ENCODE measurements at places on chromosomes 1 and 21.

DNA sequence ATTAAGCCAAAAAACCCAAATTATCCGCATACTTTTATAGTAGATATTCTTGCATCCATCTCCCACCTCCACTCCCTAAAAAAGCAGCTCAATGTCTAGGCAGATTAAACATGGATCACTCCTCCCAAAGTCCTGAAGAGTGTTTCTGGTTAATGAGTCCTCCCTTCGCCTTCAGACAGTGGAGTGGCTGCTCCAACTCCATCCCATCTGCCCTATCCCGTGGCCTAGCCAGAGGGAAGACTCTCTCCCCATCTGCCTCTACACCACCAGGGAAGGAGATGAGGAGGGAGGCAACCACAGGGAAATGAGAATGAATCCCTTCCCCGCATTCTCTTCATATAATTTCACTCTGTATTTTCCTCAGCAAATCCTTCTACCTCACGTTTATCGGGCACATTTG lies 103.8 kb downstream of the SLC45A1 start:
- no peak for DNase-seq

GRCh38 chr1:204451352-204452124 lies 39.9 kb upstream of the PPP1R15B start:
- no peak for DNase-seq

DNA sequence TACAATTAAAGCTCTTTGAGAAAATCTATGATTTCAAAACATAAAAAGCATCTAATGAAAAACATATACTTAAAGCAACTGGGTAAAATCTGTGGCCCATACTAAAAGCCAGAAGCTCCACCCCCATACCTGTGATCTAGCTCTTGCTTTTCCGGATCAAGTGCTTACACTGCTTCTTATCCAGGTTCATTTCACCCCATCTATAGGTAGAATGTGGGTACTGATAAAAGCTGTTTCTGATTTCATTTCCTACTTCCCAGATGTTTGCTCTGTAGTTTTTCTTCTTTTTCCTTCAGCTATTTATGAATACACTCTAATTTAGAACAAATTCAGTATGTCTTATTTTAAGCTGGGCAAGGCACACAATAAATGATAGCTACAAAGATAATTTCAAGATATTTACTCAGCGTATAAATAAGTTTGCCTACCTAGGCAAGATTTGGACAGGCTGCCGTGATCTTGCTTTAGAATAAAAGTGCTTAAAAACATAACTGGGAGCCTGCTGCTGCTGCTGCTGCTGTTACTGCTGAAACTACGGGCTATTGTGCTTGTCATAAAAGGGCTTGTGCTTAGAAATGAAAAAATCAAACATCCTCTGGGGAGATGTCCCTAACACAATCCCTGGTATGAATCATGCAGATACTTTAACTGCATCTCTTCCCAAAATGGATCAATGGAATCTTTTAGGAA lies 2.1 kb downstream of the SIPA1L2 start:
- no peak for DNase-seq

- DNase-seq: no peak
These were observed 157.5 kb upstream of the C1orf174 start for GRCh38 chr1:4057603-4058002.

GRCh38 chr1:161482610-161483009 lies 22.6 kb upstream of the FCGR2A start:
- no peak for DNase-seq

GRCh38 chr21:44957901-44958451 lies 18.1 kb downstream of the SLX9 start:
- no peak for DNase-seq

DNA sequence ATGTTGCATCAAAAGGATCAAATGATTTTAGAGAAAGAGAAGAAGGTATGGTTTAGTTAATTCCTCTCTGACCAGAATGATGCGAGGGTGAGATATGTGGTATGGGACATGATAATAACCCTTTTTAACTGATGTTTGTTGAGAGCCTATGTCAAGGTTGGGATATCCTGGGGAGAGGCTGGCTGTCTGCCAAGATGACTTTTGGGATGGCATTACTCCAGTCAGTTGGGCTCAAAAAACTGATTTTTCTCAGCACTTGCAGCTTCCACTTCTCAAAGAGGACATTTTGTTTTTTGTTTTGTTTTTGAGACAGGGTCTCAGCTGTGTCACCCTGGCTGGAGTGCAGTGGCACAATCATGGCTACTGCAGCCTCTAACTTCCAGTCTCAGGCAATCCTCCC lies 17.7 kb upstream of the STX12 start:
- no peak for DNase-seq

DNA sequence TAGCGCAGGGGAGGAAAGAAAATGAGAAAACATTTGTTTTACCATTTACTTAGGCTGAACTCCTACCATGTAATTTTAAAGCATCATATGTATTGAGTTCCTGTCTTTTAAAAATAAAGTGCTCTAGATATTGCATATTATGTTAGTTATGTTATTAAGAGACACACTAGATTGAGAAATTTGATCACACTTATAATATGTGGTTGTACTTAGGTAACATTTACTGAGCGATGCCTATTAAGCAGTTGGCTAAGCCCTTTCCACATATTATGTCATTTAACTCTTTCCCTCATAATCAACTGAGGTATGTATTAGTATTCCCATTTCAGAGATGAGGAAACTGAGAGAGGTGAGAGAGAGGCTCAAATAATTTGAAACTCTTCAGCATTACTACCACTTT lies 4.5 kb upstream of the LRRC8D start:
- DNase-seq: no peak

DNA sequence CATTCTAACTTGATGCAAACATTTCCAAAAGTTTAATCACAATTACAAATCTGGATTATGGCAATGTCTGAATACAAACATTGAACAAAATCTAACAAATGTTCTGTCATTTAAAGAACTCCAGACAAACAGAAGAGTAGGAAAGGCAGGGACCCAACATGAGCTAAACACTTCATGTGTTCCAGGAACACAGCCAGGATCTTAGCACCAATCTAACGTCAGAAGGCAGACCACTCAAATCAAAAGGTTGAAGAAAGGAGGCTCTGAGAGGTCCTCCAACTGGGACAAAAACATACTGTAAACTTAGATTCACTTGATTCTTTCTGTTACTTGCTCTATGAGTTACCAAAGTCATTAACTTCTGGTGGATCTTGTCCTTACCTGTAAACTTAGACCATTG lies 374.0 kb downstream of the NEGR1 start:
- no peak for DNase-seq

- no peak for DNase-seq
These were observed 26.7 kb upstream of the A3GALT2 start for GRCh38 chr1:33347650-33347992.

GRCh38 chr1:95048317-95048716 lies 24.4 kb downstream of the ALG14 start:
- DNase-seq: no peak

DNA sequence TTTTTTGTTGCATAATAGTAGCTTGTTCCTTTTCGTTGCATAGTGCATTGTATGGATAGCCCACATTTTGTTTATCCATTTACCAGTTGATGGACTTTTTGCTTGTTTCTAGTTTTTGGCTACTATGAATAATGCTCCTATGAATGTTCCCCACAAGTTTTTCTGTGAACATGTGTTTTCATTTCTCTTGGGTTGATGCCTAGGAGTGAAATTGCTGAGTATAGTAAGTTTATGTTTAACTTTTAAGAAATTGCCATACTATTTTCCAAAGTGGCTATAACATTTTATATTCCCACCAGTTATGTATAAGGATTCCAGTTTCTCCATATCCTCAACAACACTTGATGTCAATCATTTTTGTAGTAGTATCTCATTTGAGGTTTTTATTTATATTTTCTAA lies 84.8 kb upstream of the CACYBP start:
- DNase-seq: no peak

GRCh38 chr21:42367367-42368165 lies 1.2 kb upstream of the TFF1 start:
- no peak for DNase-seq

GRCh38 chr1:151681923-151682322 lies 34.7 kb downstream of the CELF3 start:
- no peak for DNase-seq

DNA sequence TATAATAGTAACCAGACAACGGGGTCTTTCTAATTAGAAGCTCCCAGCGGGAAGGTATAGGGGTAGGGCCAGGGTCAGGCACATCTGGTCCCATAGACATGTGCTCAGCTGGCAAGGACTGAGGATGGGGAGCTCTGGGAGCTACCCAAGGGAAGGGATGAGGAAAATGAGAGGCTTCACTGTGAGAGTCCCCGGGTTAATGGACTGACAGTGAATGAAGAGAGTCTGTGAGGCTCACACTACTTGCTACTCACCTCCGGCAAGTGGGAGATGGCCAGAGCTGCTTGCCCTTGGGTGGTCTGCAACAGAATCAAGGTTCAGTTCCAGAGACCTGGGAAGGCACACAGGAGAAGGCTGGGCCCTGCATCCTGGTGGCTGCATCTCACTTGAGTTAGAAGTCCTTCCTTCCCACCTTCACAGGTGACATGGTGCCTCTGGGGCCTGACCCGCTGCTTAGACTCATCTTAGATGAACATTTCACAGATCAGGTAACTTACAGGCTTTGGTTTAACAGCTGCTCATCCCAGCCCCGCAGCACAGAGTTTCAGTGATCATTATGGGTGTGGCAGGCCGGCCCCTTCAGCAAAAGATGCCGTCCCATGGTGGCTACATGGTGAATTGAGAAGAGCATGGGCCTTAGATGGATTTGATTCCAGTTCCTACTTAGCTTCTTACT lies 31.7 kb downstream of the EIF2D start:
- DNase-seq: no peak

DNA sequence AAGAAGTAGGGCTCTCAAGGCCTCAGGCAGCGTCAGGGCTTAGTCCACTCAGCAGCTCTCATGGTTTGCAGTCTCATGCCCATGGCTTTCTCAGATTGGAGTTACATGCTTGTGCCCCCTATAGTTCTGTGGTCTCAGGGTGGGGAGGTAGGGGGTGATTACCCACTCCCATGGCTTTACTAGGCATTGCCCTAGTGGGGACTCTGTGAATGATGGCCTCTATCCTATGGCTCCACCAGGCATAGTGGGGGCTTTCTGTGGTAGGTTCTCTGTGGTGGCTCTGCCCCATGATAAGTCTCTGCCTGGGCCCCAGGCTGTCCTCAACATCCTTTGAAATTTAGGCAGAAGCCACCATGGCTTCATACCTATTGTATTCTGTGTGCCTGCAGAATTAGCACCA lies 48.9 kb downstream of the MSH4 start:
- DNase-seq: no peak

- no peak for DNase-seq
These were observed 34.0 kb upstream of the LEPR start for GRCh38 chr1:65386439-65386838.

DNA sequence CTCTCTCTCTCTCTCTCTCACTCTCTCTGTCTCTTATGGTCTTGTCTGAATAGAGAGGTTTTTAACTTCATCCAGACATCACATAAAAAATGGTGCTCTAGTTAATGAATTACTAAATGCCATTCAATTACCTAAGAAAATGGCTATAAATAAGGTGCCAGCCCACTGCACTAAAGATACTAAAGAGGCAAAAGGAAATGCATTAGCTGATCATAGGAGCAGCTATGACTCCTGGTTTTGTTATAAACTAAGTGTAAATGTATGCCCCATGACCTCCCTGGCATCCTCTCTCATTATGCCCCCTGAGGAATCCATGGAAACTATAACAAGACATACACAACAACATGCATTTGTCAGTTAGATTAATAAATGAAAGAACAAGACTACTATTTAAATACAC lies 57.5 kb upstream of the PDC start:
- no peak for DNase-seq

DNA sequence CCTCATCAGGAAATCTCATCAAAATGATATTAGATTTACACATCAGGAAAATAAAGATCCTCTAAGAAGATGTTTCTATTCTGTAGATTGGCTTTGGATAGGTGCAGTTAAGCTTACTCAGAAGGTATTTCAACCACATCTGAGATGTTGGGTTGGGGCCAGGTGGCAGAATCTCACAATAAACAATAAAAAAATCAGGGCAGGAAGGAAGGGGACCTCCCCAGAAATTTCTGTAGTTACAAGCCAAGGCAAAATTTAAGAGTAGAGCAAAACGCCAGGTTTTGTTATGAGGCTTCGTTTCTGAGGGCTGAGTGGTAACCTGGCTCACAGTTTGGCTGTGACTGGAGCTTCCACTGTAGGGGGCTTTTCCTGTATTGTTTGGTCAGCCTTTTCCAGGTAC lies 84.8 kb downstream of the HUNK start:
- DNase-seq: no peak

GRCh38 chr1:113389359-113389952 lies 859 bp upstream of the MAGI3 start:
- DNase-seq: no peak

GRCh38 chr1:184193451-184193850 lies 141.9 kb downstream of the TSEN15 start:
- no peak for DNase-seq

DNA sequence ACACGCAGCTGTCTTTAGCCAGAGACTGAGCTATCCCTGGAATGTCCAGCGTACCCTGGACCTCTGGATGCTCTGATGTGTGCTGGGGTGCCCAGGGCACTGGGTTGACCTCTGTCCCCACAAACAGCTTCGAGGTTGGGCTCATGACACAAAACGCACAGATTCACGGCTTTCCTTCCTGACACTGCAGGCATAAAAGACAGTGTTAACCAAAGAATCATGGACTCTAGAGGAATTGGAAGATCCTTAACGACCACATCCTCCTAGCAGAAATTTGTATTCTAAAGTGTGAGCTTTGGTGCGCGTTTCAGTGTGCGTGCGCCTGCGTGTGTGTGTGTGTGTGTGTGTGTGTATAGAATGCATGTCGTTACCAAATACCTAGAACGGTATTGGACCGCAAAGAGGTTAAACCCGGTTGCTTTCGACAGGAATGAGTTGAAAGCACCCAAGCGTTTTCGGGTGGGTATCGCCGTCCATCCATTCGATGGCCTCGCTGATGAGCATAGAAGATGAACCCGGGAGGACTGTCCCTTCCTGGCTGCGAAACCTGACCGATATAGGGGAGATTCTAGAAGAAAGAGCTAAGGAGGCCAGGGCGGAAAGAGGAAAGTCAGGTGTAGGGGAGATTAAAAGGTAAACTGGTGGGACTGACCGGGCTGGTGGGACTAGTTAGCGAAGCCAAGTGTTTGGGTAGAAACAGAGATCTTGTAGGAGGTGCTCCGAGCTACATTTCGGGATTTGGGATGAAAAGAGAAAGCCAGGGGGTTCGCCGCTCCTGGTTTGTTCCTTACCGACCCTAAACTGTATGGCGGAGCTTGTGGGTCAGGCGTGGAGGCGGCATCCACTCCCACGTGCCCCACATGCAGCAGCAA lies 6.8 kb upstream of the LHX9 start:
- DNase-seq: no peak
